ENCODE measurements at places on chromosomes 11 and 22. TPM values are rescaled to one million over a fixed set of nuclear protein-coding genes. Genes with fewer than 3 reads are reported as not detected.

DNA sequence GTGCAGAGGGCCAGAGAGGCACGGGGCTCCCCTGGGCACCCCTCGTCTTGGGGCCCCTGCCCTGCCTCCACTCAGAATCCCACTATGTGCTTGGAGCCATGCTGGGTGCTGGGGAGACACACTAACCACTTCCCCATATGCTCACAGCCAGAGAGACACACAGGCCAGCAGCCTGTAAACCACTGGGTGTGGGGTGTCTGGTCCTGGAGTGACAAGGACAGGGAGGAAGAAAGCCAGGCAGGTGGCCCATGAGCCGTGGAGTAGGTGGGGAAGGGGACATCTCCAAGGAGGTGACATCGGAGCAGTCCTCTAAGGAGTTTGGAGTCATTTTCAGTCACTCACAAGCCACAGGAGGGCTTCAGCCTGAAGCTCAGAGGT is 58.9 kb downstream of the CDKN1C start:
- H3K27me3 ChIP-seq: no peaks in the 10 kb centered on the region
- DNase-seq: no peak
- peaks cover 23% of the 10 kb centered on the region for H3K4me1 ChIP-seq
- peak overlapping the region; percentile 92 for H3K27ac ChIP-seq
- H3K36me3 ChIP-seq: no peaks in the 10 kb centered on the region

- no peak overlapping the region for H3K27ac ChIP-seq
- no peaks in the 10 kb centered on the region for H3K36me3 ChIP-seq
- DNase-seq: no peak
- H3K4me1 ChIP-seq: no peaks in the 10 kb centered on the region
- H3K27me3 ChIP-seq: peaks cover 24% of the 10 kb centered on the region
Observed at GRCh38 chr11:111360150-111361043, 18.7 kb downstream of the POU2AF1 start.

The KDM4D gene
- total RNA-seq: 0.90 TPM

- H3K27me3 ChIP-seq: no peaks in the 10 kb centered on the region
- H3K36me3 ChIP-seq: no peaks in the 10 kb centered on the region
- H3K4me3 ChIP-seq: no peak overlapping the region
- no peak overlapping the region for H3K27ac ChIP-seq
- peaks cover 6% of the 10 kb centered on the region for H3K4me1 ChIP-seq
Observed at GRCh38 chr22:41377846-41378245, 3.9 kb upstream of the TEF start.

- H3K27ac ChIP-seq: no peak overlapping the region
- no peak overlapping the region for H3K4me3 ChIP-seq
- no peaks in the 10 kb centered on the region for H3K4me1 ChIP-seq
- H3K27me3 ChIP-seq: no peaks in the 10 kb centered on the region
- no peak for DNase-seq
Observed at GRCh38 chr11:104803776-104804175, 94.5 kb downstream of the CASP12 start.

The ATG2A gene
- 3.6 TPM for total RNA-seq

DNA sequence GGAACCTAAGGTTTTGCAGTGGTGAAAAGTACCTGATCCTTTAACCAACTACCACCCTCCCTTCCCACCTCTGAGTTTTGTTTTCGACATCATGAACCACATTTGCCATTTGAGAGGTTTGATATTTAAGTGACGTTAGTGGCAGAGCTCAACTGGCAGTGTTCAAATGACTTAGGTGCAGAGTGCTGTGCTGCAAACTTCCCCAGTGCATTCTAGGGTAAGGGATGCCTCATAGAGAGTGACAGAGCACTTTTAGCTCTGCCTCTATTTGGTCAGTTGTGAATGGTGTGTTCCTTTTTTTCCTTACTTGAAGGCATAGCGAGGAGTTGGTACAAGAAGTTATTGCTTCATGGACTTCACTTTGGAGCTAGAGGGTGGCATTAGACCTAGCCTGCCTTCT is 9.4 kb downstream of the BMAL1 start:
- peaks cover 3% of the 10 kb centered on the region for H3K4me1 ChIP-seq
- DNase-seq: no peak
- H3K27ac ChIP-seq: no peak overlapping the region
- H3K4me3 ChIP-seq: no peak overlapping the region

GRCh38 chr22:50656122-50657070 is 16.2 kb upstream of the SHANK3 start:
- H3K27me3 ChIP-seq: peaks cover 2% of the 10 kb centered on the region
- H3K36me3 ChIP-seq: no peaks in the 10 kb centered on the region
- H3K27ac ChIP-seq: no peak overlapping the region

DNA sequence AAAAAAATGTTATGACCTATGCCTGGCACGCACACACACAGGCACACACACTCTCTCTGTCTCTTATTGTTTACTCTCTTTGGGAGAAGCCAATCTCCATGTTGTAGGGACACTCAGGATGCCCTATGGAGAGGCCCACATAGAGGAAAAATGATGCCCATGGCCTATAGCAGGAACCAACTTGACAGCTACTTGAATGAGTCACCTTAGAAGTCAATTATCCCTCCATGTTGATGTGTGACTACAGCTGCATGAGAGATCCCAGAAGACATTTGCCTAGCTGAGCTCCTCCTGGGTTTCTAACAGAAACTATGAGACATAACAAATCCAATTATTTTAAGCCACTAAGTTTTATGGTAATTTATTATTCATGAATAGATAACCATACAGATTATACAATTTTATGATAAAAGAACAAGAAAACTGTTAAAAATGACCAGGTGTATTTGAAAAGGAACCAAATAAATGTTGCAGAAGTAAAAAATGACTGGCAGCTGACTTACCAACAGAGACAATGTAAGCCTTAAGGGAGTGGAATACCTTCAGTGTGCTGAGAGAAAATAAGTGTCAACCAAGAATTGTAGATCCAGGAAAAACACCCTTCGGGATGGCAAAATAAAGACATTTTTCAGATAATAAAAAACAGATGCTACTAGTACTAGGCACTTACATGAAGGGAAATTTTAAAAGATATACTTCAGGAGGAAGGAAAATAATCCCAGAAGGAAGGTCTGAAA is 403.7 kb upstream of the SYN3 start:
- H3K4me1 ChIP-seq: no peaks in the 10 kb centered on the region
- H3K36me3 ChIP-seq: no peaks in the 10 kb centered on the region
- no peak overlapping the region for H3K27ac ChIP-seq
- no peak overlapping the region for H3K4me3 ChIP-seq

The OR4D5 gene
- total RNA-seq: not detected

- DNase-seq: peak; percentile 93
- no peaks in the 10 kb centered on the region for H3K36me3 ChIP-seq
- H3K27me3 ChIP-seq: no peaks in the 10 kb centered on the region
- peak overlapping the region; percentile 95 for H3K27ac ChIP-seq
- no peak overlapping the region for H3K4me3 ChIP-seq
Observed at GRCh38 chr11:26992031-26992541, 1.8 kb upstream of the FIBIN start.

- peaks cover 30% of the 10 kb centered on the region for H3K36me3 ChIP-seq
- peak overlapping the region; percentile 42 for H3K27ac ChIP-seq
- peak; percentile 41 for DNase-seq
- H3K4me3 ChIP-seq: no peak overlapping the region
- no peaks in the 10 kb centered on the region for H3K27me3 ChIP-seq
- peaks cover 22% of the 10 kb centered on the region for H3K4me1 ChIP-seq
Observed at GRCh38 chr11:10597877-10598351, 29.4 kb upstream of the LYVE1 start.

- peak; percentile 13 for DNase-seq
- no peaks in the 10 kb centered on the region for H3K4me1 ChIP-seq
- H3K27ac ChIP-seq: no peak overlapping the region
- H3K4me3 ChIP-seq: no peak overlapping the region
- peaks cover 33% of the 10 kb centered on the region for H3K36me3 ChIP-seq
Observed at GRCh38 chr22:46220921-46221320, 29.2 kb downstream of the CDPF1 start.

The OR8G1 gene
- not detected for total RNA-seq

The LDLRAD3 gene
- total RNA-seq: 2.7 TPM

- peaks cover 2% of the 10 kb centered on the region for H3K4me1 ChIP-seq
- no peak overlapping the region for H3K4me3 ChIP-seq
- DNase-seq: no peak
- H3K27ac ChIP-seq: no peak overlapping the region
Observed at GRCh38 chr11:62962391-62962790, 22.4 kb downstream of the SLC22A6 start.

The NLRX1 gene
- 3.3 TPM for total RNA-seq

DNA sequence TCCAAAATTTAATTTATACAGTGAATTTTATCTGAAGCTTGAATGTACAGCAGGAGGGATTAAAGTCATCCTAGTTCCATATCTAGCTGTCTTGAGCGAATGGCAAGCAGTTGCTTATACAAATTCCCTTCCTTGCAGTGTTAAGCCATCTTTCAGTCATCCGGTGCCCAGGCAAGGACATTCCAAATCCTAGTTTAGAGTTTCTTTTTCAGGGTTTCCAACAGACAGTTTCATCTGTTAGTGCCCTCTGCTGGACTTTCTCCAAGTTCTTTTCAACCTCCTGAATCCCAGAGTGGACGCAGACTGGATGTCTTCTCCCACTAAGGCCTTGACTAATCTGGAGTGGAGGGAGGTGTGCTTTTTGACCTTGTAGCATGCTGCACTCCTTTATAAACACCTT is 45.4 kb downstream of the GRAMD1B start:
- H3K4me1 ChIP-seq: peaks cover 16% of the 10 kb centered on the region
- H3K4me3 ChIP-seq: no peak overlapping the region
- H3K27ac ChIP-seq: no peak overlapping the region

DNA sequence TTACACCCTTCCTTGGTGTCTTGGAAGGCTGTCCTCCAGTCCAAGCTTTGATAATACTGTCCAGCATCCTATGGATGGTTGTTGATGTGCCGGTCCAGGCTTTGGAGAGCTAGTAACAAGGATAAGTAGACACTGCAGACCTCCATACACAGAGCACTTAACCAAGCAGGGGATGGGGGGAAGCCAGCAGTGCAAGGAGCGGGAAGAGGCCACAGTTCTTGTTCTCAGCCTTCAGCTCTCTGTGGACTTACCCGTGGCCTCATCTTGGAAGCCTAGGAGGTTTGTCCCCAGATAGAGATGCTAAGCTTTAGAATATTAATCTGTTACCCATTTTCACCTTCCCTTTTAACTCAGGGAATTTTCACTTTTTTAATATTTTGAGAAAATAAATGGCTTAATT is 30.9 kb upstream of the ZC3H12C start:
- no peaks in the 10 kb centered on the region for H3K36me3 ChIP-seq
- H3K4me1 ChIP-seq: peaks cover 6% of the 10 kb centered on the region
- H3K27ac ChIP-seq: no peak overlapping the region
- H3K27me3 ChIP-seq: no peaks in the 10 kb centered on the region

GRCh38 chr11:96168623-96169022 is 174.4 kb downstream of the MAML2 start:
- peak; percentile 93 for DNase-seq
- no peaks in the 10 kb centered on the region for H3K27me3 ChIP-seq
- no peak overlapping the region for H3K4me3 ChIP-seq
- no peaks in the 10 kb centered on the region for H3K36me3 ChIP-seq
- peak overlapping the region; percentile 82 for H3K27ac ChIP-seq

The OR51B4 gene
- total RNA-seq: not detected

The ASPHD2 gene
- 1.3 TPM for total RNA-seq

DNA sequence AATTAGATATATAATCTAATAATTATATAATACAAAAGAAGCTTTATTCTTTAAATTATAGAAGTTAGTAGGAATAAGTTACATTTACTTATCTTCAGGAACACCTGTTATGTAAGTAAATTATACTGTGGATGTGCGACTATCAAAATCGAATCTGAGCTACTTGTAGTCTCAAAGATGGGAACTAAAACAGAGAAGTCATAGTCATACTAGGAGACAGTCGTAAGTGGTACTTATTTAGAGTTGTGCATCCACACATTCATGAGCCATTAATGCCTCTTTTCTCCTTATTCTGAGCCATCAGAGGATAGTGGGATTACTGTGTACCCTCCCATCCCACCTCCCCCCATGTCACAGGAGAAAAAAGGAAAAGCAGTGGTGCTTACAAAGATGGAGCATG is 114.4 kb downstream of the CADM1 start:
- no peak overlapping the region for H3K4me3 ChIP-seq
- no peak overlapping the region for H3K27ac ChIP-seq
- no peak for DNase-seq
- H3K36me3 ChIP-seq: no peaks in the 10 kb centered on the region
- H3K4me1 ChIP-seq: no peaks in the 10 kb centered on the region

The SCGB2A2 gene
- total RNA-seq: not detected

GRCh38 chr22:47586038-47586437 is 823.6 kb downstream of the TBC1D22A start:
- DNase-seq: no peak
- H3K27ac ChIP-seq: no peak overlapping the region
- H3K4me1 ChIP-seq: no peaks in the 10 kb centered on the region
- H3K36me3 ChIP-seq: no peaks in the 10 kb centered on the region
- no peak overlapping the region for H3K4me3 ChIP-seq
- no peaks in the 10 kb centered on the region for H3K27me3 ChIP-seq

The ALX4 gene
- not detected for total RNA-seq

DNA sequence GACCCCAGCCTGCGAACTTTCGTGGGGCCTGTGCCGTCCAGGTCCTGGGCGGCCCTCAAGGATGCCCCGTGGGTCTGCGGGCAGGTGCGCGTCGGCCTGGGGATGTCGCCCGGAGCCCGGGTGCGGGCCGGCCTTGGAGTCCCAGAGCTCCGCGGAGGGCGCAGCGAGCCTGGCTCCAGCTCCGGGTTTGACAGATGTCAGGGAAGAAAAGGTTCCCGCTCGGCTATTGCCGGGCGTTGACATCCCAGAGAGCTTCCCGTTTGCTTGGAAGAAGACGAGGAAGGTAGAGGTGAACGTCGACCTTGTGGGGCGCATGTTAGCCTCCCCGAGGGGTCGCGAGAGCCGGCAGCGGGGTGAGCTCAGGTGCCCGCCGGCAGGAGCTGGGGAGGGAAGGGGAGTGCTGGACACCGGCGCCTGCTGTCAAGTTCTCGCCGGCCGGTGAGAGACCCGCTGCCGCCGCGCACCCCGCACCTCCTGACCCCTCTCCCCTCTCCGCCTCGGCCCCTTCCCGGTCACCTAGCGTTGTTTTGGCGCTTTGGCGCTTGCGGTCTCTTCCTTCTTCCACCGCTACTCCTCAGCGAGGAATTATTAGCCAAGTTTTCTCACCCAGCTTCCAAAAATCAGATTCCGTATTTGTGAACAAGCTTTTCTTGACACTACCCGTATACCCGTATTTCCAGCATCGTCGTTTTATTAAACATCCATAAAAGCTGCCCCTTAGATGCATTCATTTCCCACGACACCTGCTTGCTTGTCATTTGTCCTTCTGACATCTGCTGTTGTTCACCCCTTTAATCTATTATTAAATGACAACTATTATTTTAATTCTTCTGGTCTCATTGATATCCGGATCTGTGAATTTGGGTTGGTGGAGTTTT is 1.3 kb downstream of the BMAL1 start:
- H3K4me1 ChIP-seq: peaks cover 4% of the 10 kb centered on the region
- H3K27ac ChIP-seq: no peak overlapping the region
- peak overlapping the region; percentile 95 for H3K4me3 ChIP-seq
- H3K36me3 ChIP-seq: no peaks in the 10 kb centered on the region
- peaks cover 3% of the 10 kb centered on the region for H3K27me3 ChIP-seq
- DNase-seq: no peak

The TEX12 gene
- not detected for total RNA-seq

- peaks cover 40% of the 10 kb centered on the region for H3K4me1 ChIP-seq
- H3K4me3 ChIP-seq: no peak overlapping the region
- no peak overlapping the region for H3K27ac ChIP-seq
- no peaks in the 10 kb centered on the region for H3K27me3 ChIP-seq
Observed at GRCh38 chr11:128471138-128471661, 116.2 kb downstream of the ETS1 start.

The KIF18A gene
- total RNA-seq: 37.2 TPM

GRCh38 chr22:49789289-49790141 is 38.2 kb downstream of the BRD1 start:
- peak; percentile 45 for DNase-seq
- no peak overlapping the region for H3K4me3 ChIP-seq
- peaks cover 14% of the 10 kb centered on the region for H3K4me1 ChIP-seq
- peak overlapping the region; percentile 32 for H3K27ac ChIP-seq
- peaks cover 68% of the 10 kb centered on the region for H3K36me3 ChIP-seq

Data from IMR-90 (cell line).